ENCODE measurements at places on chromosomes 3 and 15.

- DNase-seq = no peak
These were observed 193.9 kb downstream of the ZNF621 start for GRCh38 chr3:40718681-40719080.

GRCh38 chr15:89363133-89363532 is 28.5 kb upstream of the POLG start:
- no peak for DNase-seq

- no peak for DNase-seq
These were observed 45.3 kb downstream of the ADAMTS9 start for GRCh38 chr3:64642327-64643151.

DNA sequence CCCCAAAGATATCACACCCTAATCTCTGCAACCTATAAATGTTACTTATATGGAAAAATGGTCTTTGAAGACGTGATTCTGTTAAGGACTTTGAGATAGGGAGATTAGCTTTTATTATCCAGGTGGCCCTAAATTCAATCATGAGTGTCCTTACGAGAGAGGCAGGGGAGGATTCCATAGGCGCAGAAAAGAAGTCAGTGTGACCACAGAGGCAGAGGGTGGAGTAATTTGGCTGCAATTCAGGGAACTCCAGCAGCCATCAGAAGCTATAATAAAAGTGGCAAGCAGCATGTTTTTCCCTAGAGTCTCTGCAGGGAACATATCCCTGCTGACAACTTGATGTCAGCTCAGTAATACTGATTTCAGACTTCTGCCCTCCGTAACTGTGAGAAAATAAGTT is 315.2 kb upstream of the ROBO2 start:
- DNase-seq = no peak

- DNase-seq = no peak
These were observed 39.6 kb downstream of the GPR160 start for GRCh38 chr3:170077361-170077760.

DNA sequence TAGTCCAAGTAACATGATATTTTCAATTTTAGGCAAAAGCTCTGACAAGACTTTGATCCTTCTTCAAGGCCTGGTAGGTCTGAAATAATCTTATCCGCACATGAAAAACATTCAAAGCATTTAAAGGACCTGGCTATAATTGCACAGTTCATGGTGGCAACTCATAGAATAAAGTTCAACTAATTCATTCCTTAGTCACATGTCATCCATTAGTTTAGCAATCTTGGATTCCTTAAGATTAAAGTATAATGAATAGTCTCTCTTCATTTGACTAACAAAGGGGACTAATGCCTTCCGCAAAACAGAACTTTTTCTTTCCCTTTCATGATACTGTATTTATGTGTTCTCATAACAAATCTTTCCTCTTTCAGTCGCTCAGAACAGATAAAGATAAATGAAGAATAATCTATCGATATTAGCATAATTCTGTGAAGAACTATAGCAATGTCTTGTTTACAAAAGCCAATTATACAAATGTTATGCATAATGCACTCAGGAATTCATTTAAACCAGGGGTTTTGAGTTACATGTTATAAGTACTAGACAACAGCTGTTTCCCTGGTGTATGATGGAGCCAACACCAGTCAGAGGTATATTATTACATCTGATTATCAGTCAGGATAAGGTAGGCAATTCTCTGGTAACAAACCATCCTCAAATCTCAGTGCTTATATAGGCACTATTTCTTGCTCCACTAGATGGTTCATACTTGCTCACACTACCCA is 172.5 kb downstream of the POTEB3 start:
- DNase-seq = no peak

DNA sequence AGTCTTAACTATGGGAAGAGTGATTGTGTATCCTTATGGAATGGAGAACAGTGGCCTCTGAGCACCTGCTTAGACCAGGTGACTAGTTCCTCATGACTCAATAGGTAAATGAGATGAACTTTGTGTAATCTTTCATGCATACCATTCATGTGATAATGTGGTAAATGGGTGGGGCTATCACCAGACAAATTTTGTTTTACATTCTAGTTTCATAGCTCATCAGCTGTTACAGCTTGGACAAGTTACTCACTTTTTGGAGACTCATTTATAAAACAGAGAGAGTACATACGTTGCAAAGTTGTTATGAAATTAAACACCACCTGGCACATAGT is 103.7 kb upstream of the TGFBR2 start:
- no peak for DNase-seq

GRCh38 chr15:70032509-70032908 is 65.2 kb downstream of the TLE3 start:
- no peak for DNase-seq

- DNase-seq = peak; percentile 61
These were observed 28.8 kb upstream of the UBL7 start for GRCh38 chr15:74489518-74490338.
